SHP77 (cell line): ENCODE measurements at places on chromosomes 3 and 15.

DNA sequence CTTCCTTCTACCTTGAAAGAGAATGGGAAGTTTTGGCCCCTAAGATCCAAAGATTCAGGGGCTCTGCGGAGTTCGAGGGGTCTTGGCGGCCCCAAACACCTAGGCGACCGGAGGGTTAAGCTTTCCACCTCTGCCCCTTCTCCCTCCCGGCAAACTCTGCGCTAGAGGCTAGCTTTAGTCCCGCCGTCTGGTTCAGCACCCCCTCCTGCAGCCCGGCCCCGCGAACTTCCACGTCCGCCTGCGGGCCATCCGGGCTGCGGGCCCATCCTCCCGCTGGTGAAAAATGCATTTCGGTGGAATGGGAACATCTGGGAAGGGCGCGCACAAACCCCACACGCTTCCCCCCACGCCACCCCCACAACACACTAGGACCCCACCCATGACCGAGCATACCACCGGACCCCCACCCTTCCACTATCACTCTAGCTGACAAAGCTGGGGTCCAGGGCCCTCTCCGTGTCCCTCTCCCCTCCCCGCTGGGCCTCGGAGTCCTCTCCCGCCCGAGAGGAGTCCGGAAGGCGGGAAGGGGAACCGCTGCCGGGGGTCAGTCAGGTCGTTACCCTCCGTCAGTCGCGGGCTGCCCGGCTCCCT is 1.0 kb downstream of the SHOX2 start:
- no peak for DNase-seq

DNA sequence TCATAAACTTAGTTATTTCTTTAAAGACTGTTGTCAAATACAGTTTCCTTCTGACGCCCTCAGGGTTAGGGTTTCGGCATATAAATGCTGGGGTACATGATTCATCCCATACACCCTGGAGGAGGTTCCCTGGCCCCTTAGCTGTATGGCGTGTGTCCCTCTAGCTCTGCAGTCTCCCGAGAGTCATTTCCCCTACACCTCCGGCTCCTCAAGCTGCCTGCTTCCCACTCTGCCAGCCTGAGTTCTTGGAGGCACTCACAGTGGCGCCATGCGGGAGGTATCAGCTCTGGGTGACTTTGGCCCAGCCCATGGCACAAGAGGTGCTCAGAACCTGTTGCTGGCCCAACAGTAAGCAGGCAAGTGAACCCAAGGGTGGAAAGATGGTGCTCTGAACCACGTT is 70.2 kb upstream of the TRPM1 start:
- no peak for DNase-seq

GRCh38 chr3:191455257-191455952 is 5.6 kb upstream of the PYDC2 start:
- no peak for DNase-seq

- no peak for DNase-seq
Measured at GRCh38 chr3:52053307-52054304, 2.8 kb downstream of the DUSP7 start.

- DNase-seq = no peak
Measured at GRCh38 chr3:13045904-13046568, 27.2 kb downstream of the IQSEC1 start.
